Right renal cortex interstitium (tissue), 3 donors: ENCODE measurements at places on chromosomes 4 and X. TPM values are rescaled to one million over a fixed set of nuclear protein-coding genes. Genes with fewer than 3 reads are reported as not detected.

GRCh38 chr4:139202991-139203390 lies 26.0 kb upstream of the ELF2 start:
- no peak for DNase-seq

P2RY8 gene
- polyA plus RNA-seq, result 1.5 TPM

DNA sequence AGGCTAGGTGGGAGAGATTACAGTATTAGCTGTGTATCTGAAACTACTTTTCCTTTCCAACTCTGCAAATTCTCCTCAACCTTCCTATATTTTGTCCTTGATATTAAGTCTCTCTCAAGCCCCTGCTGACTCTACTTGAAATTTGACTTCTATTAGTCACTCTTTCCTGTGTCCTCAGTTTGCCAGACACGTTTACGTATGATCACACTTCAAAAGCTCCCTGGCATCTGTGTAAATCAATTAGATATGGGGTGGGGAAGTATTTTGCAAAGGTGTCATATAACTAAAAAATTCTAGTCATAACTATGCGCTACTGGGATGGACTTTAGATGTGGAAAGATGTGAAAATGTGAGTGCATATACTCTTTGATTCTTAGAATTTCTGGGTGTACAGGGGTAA lies 67.4 kb upstream of the ARHGAP24 start:
- no peak for DNase-seq

LNX1 gene
- polyA plus RNA-seq, result 17.0 TPM

DNA sequence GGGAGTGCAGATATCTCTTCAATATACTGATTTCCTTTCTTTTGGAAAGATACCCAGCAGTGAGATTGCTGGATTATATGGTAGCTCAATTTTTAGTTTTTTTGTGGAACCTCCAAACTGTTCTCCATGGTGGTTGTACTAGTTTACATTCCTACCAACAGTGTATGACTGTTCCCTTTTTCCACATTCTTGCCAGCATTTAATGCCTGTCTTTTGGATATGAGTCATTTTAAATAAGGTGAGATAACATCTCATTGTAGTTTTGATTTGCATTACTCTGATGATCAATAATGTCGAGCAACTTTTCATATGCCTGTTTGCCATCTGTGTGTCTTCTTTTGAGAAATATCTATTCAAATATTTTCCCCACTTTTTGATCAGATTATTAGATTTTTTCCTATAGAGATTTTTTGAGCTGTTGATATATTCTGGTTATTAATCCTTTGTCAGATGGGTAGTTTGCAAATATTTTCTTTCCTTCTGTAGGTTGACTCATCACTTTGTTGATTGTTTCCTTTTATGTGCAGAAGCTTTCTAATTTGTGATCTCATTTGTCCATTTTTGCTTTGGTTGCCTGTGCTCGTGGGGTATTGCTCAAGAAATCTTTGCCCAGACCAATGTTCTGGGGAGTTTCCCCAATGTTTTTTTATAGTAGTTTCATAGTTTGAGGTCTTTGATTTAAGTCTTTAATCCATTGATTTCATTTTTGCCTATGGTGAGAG lies 552.7 kb downstream of the ZNF674 start:
- no peak for DNase-seq

- no peak for DNase-seq
Observed at GRCh38 chrX:116462822-116463221, at the start of gene CT83. Gene CT83 (minus strand): TSS chrX:116462976. CDS start chrX:116462856, 120 bp downstream.
